ENCODE measurements at places on chromosomes 16 and 17.

DNA sequence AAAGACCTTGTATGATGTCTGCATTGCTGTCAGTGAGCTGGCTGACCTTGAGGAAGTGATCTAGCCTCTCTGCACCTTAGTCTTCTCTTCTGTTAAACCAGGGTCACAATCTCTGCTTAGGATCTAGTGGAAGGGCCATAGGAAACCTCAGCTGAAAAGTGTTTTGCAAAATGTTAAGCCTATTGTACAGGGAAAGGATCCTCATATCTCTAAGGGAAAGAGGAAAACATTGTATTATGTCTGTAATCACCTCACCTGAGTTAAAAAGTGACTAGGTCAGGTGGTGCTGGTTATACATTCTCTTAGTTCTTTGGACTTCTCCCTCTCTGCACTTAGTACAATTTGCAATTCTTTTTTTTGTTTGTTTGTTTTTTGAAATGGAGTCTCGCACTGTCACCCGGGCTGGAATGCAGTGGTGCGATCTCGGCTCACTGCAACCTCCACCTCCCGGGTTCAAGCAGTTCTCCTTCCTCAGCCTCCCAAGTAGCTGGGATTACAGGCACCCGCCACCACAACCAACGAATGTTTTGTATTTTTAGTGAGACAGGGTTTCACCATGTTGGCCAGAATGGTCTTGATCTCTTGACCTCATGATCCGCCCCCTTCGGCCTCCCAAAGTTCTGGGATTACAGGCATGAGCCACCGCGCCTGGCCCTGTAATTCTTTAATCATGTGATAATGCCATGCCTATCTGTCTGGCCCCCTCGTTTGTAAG is 2.0 kb upstream of the SEPHS2 start:
- peak overlapping the region; percentile 68 for H3K27ac ChIP-seq
- H3K4me3 ChIP-seq = no peak overlapping the region
- H3K27me3 ChIP-seq = no peaks in the 10 kb centered on the region
- peaks cover 72% of the 10 kb centered on the region for H3K4me1 ChIP-seq
- peaks cover 28% of the 10 kb centered on the region for H3K36me3 ChIP-seq
- DNase-seq = no peak

GRCh38 chr16:57694725-57695679 is at the start of gene DRC7:
TSS of gene DRC7 (plus strand) at chr16:57694806. CDS start at chr16:57697950, 3,144 bp downstream.
- no peaks in the 10 kb centered on the region for H3K36me3 ChIP-seq
- peak; percentile 32 for DNase-seq
- no peak within 1 kb of the TSS for H3K4me3 ChIP-seq
- H3K27me3 ChIP-seq = peaks cover 15% of the 10 kb centered on the region
- no peak within 1 kb of the TSS for H3K27ac ChIP-seq

GRCh38 chr16:51549836-51550235 is 398.8 kb upstream of the SALL1 start:
- H3K27ac ChIP-seq = no peak overlapping the region
- H3K4me1 ChIP-seq = no peaks in the 10 kb centered on the region
- no peaks in the 10 kb centered on the region for H3K27me3 ChIP-seq
- no peak overlapping the region for H3K4me3 ChIP-seq

DNA sequence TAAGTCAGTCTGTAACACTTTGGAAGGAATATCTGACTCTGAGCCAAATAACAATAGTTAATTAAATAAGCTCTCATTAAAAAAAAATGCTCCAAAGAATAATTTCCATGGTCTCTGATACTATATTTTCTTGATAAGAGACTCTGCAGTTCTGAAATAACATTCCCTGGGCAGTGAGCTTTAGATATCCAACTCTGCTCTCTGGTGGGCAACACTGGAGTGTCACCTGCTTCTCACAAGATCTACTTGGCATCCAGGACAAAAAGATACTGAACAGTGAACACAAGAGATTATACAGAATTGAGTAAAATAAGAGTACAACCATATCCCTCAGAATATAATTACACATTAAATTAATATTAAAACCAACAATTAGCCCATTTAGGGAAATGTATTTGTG is 13.7 kb downstream of the BLMH start:
- H3K36me3 ChIP-seq = peaks cover 38% of the 10 kb centered on the region
- no peak overlapping the region for H3K4me3 ChIP-seq
- peaks cover 5% of the 10 kb centered on the region for H3K4me1 ChIP-seq
- no peak overlapping the region for H3K27ac ChIP-seq
- DNase-seq = no peak

DNA sequence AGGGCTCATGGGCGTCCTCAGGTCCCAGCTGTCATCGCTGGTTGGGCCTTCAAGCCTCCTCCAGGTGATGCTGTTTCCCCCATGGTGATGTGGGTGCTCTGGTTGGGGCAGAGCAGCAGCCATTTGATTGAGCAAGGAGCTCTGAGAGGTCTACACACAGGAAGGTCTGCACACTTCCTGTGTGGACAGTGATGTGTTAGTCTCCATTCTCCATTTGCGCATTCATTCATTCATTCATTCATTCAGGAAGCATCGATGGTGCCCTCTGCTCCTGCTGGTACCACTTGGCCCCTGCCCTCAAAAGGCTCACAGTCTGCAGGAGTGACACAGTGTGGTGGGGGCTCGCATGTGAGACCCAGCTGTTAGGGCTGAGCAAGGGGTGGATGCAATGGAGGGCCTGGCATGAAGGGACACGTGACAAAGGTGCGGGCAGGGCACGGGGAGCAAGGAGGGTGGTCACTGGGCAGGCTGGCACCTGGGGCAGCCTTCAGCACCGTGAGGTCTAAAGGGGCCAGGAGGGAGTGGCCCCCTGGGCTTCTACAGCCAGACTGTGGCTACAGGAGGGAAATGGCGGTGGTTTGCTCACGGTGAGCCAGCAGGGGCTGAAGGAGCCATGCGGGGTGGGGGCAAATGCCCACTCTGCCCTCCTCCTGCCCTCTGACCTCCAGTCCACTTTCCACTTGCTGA is 1.5 kb downstream of the ADGRG3 start:
- DNase-seq = no peak
- no peaks in the 10 kb centered on the region for H3K4me1 ChIP-seq
- H3K27me3 ChIP-seq = peaks cover 25% of the 10 kb centered on the region
- no peak overlapping the region for H3K4me3 ChIP-seq
